ENCODE measurements at places on chromosomes 2 and 18.

DNA sequence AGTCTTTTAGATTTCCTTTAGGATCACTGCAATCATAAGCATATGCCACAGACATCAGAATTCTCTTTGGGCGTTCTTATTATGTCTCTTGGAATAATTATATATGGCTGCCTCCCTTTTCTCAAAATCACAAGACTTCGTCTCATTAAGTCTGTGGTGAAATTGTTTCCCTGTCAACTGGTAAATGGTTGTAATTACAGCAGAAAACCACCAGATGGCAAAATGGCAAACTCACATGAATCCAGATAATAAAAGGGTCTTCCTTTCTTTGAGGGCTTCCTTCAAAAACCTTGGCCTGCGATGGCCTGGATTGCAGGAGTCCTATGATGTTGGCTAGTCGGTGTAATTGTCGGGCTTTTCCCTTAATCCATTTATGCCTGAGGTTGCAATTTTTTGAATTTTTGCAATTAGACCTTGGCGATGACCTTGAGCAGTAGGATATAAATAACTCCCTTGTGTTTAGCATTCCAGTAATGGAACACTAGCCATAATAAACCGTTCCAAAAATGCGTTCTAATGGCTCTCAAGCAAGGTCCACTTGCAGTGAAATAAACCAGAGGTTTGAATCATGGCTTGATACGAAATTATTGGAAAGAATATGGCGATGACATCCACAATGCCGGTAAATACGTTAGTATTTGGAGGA, 656.4 kb downstream of the MBD2 start:
- DNase-seq, result peak; percentile 5

DNA sequence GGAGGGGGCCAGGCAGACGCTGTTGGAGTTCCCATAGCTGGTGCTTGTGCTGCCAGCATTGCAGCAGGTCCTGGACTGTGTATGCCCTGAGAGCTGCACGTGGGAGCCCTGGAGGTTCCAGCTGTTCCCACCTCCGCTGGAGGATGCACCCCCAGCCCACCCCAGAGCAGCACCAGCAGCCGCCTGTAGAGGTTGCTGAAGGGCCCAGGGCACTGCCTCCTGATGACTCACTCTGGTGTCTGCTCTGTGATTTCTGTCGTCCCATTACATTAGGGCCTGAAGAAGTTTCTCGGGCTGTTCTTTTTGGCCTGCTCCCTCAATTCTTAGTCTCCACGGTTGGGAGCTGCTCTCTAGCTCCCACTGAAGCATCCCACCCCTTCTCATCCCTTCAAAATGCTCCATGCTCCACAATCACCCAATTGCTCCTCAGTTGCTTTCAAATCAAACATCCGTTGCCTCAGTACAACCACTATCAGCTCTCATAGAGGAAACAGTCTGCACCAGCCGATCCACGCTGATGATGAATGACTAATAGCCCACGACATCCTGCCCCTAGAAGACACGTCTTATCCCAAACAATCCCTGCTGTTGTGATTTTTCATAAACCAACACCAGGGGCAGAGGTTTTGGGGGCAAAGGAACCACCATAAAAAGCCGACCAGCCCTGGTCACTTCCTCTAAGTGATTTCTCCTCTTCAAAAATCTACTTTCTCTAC, 65.2 kb upstream of the RNF152 start:
- DNase-seq, result no peak

GRCh38 chr2:215657844-215658243, 222.0 kb upstream of the FN1 start:
- peak; percentile 36 for DNase-seq

DNA sequence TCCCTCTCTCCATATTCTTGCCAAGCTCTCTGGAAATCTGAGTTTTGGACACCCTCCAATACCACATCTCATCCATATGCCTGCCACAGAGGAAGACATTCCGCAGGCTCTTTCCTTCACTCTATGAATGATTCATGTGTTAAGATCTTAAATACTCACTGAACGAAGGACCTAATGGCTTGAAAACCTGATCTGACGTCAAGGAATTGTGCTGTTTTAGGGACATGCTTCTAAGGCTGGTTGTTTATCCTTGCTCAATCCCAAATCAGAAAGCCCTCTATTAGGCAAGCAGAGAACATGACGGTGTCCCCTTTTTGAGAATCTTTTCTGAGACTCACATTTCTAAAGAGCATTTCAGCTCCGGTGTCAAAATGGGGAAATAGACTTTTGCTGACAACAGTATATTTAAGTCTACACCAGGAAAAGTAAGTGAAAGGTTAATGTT, 83.7 kb upstream of the GALNT5 start:
- DNase-seq, result peak; percentile 82

DNA sequence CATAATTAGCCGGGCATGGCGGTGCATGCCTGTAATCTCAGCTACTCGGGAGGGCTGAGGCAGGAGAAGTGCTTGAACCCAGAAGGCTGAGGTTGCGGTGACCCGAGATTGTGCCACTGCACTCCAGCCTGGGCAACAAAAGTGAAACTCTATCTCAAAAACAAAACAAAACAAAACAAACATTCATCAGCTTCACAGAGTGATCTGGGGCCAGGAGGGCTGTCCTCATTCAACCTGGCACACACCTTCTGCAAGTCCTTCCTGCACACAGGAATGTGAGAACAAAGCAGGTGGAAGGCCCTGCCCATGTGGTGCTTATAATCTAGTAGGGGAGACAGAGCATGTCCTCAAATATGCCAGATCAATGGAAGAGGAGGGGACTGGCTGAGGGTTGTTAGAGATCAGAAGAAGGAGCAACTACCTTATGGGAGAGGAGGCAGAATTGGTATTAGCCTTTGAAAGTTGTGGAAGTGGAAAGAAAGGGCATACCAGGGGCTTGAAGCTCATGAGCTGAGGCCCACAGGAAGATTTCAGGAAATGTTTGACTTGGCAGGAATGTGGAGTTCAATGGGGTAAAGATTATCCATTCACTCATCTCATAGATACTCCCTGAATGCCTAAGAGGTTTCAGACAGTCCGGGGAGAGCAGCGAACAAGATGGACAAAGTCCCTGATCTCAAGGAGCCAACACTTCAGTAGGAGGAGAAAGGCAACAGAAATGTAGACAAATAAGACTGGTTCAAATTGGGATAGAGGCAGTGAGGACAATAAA, 155.3 kb upstream of the SIX3 start:
- no peak for DNase-seq

DNA sequence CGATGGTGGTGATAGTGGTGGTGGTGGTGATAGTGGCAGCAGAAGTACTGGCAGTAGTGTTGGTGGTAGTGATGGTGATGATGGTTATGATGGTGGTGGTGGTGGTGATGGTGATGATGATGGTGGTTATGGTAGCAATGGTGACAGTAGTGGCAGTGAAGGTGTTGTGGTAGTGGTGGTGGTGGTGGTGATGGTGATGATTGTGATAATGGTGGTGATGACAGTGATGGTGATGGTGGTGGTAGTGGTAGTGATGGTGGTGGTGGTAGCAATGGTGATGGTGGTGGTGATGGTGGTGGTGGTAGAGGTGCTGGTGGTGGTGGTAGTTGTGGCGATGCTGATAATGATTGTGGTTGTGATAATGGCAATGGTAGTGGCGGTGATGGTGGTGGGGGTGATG, 126.5 kb downstream of the AFF3 start:
- no peak for DNase-seq

DNA sequence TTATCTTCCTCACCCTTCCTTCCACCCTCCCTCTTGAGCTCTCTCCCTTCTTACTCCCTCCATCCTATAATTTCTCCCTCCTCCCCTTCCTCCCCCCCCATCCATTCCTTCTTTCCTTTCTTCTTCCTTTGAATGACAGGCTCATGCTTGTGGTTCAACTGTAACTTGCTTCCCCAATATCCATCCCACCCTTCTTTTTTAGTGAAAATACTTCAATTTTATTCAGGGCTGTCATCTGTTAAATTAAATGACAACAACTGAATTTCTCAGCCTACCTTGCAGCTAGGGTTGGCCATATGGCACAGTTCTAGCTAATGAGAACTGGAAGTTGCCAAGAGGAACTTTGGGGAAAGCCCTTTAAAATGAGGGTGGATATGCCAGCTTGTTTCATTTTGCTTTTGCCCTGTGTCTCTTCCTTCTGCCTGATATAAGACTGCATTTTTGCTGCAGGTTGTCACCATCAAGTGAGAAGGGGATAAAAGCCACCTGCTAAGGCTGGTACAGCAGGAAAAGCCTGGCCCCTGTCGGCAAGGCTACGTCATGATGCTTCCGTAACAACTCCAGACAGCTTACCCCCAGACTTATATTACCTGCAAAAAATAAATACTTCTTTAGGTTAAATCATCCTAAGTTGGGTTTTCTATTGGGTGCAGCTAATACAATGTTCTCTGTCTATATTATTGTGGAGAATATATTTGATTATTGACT, 121.8 kb downstream of the NXPH2 start:
- no peak for DNase-seq

DNA sequence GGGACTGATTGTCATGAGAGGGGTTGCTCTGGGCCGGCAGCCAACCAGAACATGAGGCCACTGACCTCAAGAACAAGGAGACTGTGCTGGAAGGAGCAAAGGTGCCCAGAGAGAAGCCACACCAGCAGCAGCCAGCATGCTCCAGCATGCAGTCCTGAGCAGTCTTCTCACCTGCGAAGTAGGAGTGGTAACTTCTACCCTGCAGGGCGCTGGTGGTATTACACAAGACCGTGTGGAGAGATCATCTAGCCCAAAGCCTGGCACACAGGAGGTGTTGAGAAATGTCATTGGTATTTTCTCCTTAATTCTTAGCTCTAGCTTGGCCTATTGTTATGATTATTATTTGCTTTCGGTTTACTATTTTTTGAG, 132.7 kb downstream of the TSN start:
- no peak for DNase-seq

- no peak for DNase-seq
Measured at GRCh38 chr2:214807653-214808052, 1.8 kb downstream of the BARD1 start.

DNA sequence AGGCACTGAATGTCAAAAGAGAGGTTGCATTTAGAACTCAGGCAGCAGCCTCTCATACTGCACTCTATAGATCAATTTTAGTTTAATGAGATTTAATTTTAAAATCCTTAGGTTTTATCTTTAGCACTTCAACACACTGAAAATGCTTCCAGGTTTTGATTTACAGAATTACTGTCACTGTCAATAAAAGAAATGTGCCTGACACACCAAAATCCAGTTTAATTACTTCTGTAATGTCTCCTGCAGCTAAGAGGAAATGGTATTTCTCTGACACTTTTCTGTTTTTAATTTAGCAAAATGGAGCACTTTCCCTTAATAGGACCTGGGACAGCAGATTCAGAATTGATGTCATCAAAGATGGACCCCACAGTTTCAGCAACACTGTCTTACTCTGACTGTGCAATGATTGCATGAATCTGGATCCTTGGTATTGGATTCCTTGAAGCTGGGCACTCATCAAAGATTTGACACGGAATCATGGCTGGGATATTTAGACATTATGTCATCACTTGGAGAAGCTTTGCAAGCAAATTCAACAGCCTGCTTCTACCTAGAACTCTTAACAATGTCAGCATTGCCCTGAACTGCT, 576.5 kb downstream of the NRXN1 start:
- no peak for DNase-seq

- no peak for DNase-seq
Measured at GRCh38 chr18:64852281-64852680, 703.4 kb upstream of the LINC00305 start.

DNA sequence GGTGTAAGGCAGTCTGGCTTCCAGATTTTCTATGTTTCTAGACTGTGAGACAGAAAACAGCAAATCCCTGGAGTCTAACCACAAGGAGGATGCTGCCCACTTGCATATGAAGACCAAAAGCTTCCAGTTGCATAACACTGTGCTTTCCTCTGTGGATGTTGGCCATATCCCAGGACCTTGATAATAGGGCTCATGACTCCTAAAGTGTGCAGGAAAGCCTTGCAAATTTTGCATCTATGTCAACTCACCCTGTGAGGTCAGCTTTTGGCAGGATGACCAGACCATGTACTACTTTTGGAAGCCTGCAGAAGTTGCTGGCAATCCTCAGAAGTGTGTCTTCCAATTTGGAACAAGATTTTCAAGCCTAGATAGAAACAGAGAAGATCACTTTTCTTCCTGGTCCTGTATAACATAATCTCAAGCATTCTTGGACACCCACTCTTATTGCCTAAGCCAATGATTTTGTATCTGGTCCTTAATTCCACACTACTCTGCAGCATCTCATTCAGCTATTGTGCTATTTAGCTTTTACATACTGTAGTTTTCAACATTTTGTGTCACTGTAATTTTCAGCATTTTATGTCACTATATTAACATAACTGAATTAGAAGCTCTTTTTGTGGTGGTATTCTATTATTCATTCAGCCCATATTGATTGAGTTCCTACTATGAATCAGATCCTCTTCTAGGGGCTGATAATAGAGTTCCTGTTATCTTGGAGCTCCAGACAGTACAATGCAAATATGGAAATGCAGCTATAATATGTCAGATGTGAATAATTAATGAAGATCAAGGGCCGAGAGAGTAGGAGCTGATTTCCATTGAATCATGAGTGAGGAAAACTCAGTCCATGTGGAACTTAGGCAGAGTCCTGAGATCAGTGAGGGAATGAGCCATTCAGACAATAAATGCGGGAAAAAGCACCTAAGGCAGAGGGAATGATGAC, 85.3 kb upstream of the RAB27B start:
- DNase-seq, result no peak

DNA sequence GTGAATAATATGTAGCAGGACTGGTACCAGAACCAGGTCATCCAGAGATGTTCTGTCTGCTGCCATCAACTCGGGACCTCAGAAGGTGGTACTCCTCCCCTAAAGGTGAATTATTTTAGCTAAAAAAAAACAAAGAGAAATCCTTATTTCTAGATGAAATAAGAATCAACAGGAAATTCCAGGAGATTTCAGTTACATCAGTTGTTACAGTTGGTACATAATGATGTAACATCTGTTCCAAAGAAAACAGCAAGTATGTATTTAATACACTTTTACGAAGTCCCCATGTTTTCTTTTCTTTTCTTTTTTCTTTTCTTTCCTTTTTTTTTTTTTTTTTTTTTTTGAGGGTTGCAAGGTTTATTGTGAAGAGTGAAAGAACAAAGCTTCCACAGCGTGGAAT, 33.6 kb upstream of the CD28 start:
- no peak for DNase-seq

GRCh38 chr2:38074058-38074763, 1.7 kb downstream of the CYP1B1 start:
- DNase-seq, result no peak

GRCh38 chr2:34332813-34333212, 733.7 kb upstream of the FAM98A start:
- no peak for DNase-seq

GRCh38 chr2:109591206-109591605, 22.6 kb downstream of the SEPTIN10 start:
- DNase-seq, result no peak

GRCh38 chr2:28268386-28268785, 124.3 kb upstream of the FOSL2 start:
- no peak for DNase-seq

- no peak for DNase-seq
Measured at GRCh38 chr2:222930862-222931261, 70.0 kb downstream of the ACSL3 start.

DNA sequence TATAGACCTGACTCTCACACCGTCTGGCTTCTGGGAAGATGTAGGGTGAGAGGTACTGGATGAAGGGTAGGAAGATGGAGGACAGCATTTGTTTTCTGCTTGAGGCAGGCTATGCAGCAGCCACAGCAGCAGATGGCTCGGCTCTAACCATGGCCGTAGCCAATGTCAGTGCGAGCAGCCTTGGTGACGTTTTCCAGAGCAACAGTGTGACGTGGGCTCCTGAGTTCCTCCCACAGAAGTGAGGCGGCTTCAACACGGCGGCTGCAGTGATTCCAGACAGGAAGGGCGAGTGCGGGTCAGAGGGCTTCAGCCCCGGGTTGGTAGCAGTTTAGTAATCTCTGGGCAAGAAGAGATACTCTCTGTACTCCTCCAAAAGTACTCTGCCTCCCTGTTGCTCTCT, 133.0 kb upstream of the MYT1L start:
- no peak for DNase-seq

Data from HTR-8/SVneo (cell line).